K562 (cell line): ENCODE measurements at places on chromosomes 3 and 15.
A peak's percentile ranks its signal among the peaks of the same experiment; 100 is the strongest.

- no peak overlapping the region for H3K27ac ChIP-seq
- H3K36me3 ChIP-seq, result no peaks in the 10 kb centered on the region
- H3K4me3 ChIP-seq, result no peak overlapping the region
- DNase-seq, result no peak
- no peaks in the 10 kb centered on the region for H3K4me1 ChIP-seq
Measured at GRCh38 chr3:111373861-111374260, 168.1 kb upstream of the CD96 start.

- H3K27ac ChIP-seq, result no peak overlapping the region
- DNase-seq, result no peak
- H3K27me3 ChIP-seq, result no peaks in the 10 kb centered on the region
Measured at GRCh38 chr3:112392393-112393359, 59.7 kb downstream of the CD200 start.

DNA sequence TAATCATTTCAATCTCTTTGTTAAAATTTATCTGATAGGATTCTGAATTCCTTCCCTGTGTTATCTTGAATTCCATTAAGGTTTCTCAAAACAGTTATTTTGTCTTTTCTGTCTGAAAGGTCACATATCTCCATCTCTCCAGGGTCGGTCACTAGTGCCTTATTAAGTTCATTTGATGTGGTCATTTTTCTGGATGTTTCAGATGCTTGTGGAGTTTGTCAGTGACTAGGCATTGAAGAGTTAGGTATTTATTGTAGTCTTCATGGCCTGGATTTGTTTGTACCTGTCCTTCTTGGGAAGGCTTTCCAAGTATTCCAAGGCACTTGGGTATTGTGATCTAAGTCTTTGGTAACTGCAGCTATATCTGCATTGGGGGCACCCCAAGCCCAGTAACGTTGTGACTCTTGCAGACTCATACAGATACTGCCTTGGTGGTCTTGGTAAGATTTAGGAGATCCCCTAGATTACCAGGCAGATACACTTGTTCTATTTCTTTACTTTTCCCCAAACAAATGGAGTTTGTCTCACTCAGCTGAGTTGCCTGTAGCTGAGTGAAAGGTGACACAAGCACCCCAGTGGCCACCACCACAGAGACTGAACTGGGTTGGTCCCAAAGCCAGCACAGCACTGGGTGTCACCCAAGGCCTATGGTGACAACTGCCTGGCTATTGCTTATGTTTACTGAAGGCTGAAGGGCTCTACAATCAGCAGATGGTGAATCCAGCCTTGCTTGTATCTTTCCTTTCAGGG lies 18.9 kb upstream of the SLC27A2 start:
- no peak overlapping the region for H3K27ac ChIP-seq
- H3K4me3 ChIP-seq, result no peak overlapping the region
- no peak for DNase-seq
- H3K36me3 ChIP-seq, result no peaks in the 10 kb centered on the region
- H3K4me1 ChIP-seq, result no peaks in the 10 kb centered on the region
- H3K27me3 ChIP-seq, result no peaks in the 10 kb centered on the region

GRCh38 chr15:78996894-78997275 lies 52.0 kb upstream of the CTSH start:
- H3K27me3 ChIP-seq, result peaks cover 53% of the 10 kb centered on the region
- no peak overlapping the region for H3K27ac ChIP-seq
- no peaks in the 10 kb centered on the region for H3K4me1 ChIP-seq
- H3K36me3 ChIP-seq, result no peaks in the 10 kb centered on the region

DNA sequence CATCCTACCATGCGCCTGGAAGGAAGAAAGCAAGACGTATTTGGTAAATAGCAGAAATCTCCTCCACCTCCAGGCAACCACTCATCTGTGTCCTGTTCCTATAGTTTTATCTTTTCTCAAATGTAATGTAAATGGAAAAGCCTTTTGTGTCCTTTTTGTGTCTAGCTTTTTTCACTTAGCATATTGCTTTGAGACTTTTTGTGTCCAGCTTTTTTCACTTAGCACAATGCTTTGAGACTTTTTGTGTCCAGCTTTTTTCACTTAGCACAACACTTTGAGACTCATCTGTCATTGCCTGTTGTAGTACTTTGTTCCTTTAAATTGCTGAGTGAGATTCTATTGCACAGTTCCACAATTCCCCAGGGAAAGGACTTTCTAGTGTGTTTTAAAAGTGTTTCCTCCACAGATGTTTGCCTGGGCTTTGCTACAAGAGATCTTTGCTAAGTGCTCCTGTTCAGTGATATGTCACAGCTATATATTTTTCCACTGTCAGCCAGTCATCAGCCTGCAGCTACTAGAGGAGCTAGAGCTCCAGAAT lies 27.9 kb upstream of the MUC13 start:
- no peak for DNase-seq
- H3K27ac ChIP-seq, result no peak overlapping the region
- peaks cover under 1% of the 10 kb centered on the region; the same call in 1 of the 2 replicates for H3K27me3 ChIP-seq
- H3K4me1 ChIP-seq, result no peaks in the 10 kb centered on the region

GRCh38 chr3:65314269-65314668 lies 626.5 kb upstream of the ADAMTS9 start:
- H3K27ac ChIP-seq, result no peak overlapping the region
- no peak for DNase-seq
- no peaks in the 10 kb centered on the region for H3K36me3 ChIP-seq
- no peaks in the 10 kb centered on the region for H3K27me3 ChIP-seq

- no peak for DNase-seq
- H3K36me3 ChIP-seq, result no peaks in the 10 kb centered on the region
- H3K27me3 ChIP-seq, result no peaks in the 10 kb centered on the region; the same call in 2 of the 3 replicates
- H3K4me1 ChIP-seq, result no peaks in the 10 kb centered on the region
- H3K27ac ChIP-seq, result no peak overlapping the region
Measured at GRCh38 chr3:66098436-66098835, 59.7 kb upstream of the MAGI1 start.

DNA sequence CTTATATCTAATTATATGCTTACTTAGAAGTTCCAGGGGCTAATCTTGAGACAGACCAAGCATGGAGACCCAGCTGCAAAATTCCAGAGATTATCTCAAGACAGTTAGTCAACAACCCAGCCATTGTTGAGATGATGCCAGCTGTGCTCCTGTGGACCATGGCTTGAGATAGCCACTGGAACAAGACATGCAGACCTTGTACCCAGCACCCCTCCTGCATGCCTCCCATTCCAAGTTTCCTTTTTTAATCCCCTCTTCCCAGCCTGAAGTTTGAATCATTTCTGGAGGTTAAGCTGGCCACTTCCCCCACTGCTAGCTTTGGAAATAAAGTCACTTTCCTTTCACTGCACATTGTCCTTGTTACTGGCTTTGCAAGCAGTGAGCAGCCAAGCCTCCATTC lies 53.8 kb downstream of the IMPG2 start:
- no peaks in the 10 kb centered on the region for H3K27me3 ChIP-seq
- DNase-seq, result no peak
- no peaks in the 10 kb centered on the region for H3K4me1 ChIP-seq
- no peak overlapping the region for H3K27ac ChIP-seq
- H3K4me3 ChIP-seq, result no peak overlapping the region

- H3K27ac ChIP-seq, result peak overlapping the region; percentile 83
- H3K4me1 ChIP-seq, result peaks cover 57% of the 10 kb centered on the region
- H3K4me3 ChIP-seq, result peak overlapping the region; percentile 71
- peaks cover 18% of the 10 kb centered on the region for H3K27me3 ChIP-seq
- DNase-seq, result peak; percentile 96
Measured at GRCh38 chr3:45592830-45593707, 1.5 kb upstream of the LIMD1 start.

- peaks cover 5% of the 10 kb centered on the region; the same call in 2 of the 3 replicates for H3K4me1 ChIP-seq
- no peaks in the 10 kb centered on the region for H3K27me3 ChIP-seq
- no peak overlapping the region for H3K27ac ChIP-seq
Measured at GRCh38 chr3:52104684-52105640, 48.6 kb upstream of the DUSP7 start.

GRCh38 chr3:63497641-63498040 lies 154.8 kb upstream of the SNTN start:
- no peak overlapping the region for H3K4me3 ChIP-seq
- H3K4me1 ChIP-seq, result no peaks in the 10 kb centered on the region
- no peak for DNase-seq
- no peak overlapping the region for H3K27ac ChIP-seq
- no peaks in the 10 kb centered on the region for H3K36me3 ChIP-seq

DNA sequence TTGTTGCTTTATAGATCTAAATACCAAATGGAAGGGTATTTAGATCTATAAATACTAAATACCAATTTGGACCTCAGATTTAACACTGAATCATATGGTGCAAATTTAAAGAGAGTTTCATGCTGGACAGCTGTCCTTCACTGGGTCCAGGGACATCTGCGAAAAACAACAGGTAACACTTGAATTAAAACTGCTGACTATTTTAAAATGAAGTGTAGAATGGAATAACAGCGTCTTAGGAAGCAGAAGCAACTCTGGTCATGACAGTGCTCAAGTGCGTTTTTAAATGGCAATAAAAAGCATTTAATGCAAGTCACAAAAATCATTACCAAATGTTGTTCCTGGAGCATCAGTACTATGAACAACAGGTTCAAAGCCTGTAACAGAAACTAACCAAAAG lies 106.3 kb downstream of the TFG start:
- H3K36me3 ChIP-seq, result no peaks in the 10 kb centered on the region
- H3K4me3 ChIP-seq, result no peak overlapping the region
- no peak overlapping the region for H3K27ac ChIP-seq
- no peaks in the 10 kb centered on the region for H3K4me1 ChIP-seq

DNA sequence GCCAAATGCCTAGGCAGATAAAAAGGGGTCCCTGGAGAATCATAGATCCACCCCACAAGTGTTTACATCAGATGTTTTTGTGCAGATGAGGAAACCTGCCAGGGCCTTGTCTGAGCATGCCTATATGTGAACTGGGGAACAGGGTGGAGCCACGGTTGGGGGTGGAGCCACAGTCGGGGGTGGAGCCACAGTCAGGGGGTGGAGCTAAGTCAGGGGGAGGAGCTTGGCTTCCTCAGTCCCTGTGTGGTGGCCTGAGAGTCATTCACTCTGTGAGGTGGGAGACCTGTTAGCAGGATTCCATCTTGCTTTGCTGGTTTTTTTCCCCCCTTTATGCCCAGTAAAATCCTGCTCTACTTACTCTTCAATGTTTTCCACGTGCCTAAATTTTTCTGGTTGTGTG lies 57.8 kb upstream of the TGFBR2 start:
- no peaks in the 10 kb centered on the region for H3K27me3 ChIP-seq
- H3K27ac ChIP-seq, result no peak overlapping the region
- H3K4me3 ChIP-seq, result no peak overlapping the region
- DNase-seq, result peak; percentile 51
- no peaks in the 10 kb centered on the region for H3K36me3 ChIP-seq
- no peaks in the 10 kb centered on the region for H3K4me1 ChIP-seq

DNA sequence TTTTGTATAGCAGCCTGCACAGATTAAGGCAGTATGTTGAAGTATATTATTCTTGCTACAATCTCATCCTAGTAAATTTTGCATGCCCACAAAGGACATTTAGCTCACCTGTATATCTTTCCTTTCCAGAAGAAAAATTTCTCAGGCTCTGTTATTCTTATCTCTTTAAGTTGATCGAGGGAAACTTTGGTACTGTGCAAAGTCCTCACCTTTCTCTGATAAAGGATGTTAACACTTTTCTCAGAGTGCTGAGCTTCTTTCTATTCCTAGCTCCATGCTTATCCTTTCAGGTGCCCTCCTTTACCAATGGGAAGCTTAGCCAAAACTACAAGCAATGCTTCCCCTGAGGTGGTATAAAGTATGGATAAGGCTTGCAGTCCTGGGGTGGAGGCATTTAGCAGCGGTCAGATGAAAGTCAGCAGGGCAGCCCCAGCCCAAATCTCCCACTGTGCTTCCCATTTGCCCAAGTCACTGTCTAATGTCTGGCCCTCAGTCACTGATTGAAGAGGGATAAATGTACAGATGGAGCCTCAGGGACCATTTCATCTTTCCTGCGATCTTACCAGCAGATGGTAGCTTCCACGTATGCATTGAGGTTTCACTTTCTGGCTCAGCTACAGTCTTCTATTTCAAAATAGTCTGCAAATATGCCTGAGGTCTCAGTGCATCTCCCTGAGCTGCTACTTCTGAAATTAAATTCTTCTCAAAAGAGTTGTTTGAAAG lies 127.8 kb upstream of the P2RY1 start:
- no peaks in the 10 kb centered on the region for H3K4me1 ChIP-seq
- H3K27me3 ChIP-seq, result no peaks in the 10 kb centered on the region
- no peak overlapping the region for H3K27ac ChIP-seq
- no peak overlapping the region for H3K4me3 ChIP-seq

GRCh38 chr15:25711691-25712090 lies 151.4 kb downstream of the ATP10A start:
- H3K4me3 ChIP-seq, result no peak overlapping the region
- peaks cover 44% of the 10 kb centered on the region for H3K27me3 ChIP-seq
- no peaks in the 10 kb centered on the region for H3K36me3 ChIP-seq
- no peaks in the 10 kb centered on the region for H3K4me1 ChIP-seq
